ENCODE measurements at places on chromosomes 16 and 17.

DNA sequence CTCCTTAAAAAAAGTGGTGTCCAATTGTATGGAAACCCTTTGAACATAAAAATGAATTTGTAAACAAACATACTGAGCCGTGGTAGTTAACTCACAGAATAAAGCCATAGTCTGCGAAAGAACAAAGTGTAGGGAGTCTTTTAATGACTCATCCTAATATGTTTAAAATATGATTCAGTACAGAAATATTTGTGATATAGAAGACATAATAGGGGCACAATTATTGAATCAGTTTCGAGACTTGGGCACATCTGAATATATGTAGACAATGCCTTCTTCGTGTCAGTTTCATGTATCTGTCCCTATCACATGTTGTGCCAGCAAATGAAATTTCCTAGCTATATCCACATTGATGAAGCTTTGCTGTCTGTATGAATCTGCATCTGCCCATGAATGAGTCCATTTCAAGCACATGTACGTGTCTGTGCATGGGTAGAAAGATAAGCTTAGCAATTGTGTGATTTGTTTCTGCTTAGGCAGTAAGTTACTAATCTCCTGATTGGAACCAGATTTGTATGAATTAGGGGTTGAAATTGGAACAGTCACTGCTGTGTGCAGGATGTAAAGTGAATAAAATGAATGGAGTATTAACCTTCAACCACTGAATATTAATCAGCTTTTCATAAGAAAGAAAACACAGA is 112.5 kb upstream of the SOX9 start:
- DNase-seq, result no peak

- no peak for DNase-seq
Observed at GRCh38 chr17:37576281-37576680, 32.9 kb downstream of the SYNRG start.

- DNase-seq, result peak; percentile 75
Observed at GRCh38 chr17:64780096-64781013, 118.2 kb upstream of the SMURF2 start.

DNA sequence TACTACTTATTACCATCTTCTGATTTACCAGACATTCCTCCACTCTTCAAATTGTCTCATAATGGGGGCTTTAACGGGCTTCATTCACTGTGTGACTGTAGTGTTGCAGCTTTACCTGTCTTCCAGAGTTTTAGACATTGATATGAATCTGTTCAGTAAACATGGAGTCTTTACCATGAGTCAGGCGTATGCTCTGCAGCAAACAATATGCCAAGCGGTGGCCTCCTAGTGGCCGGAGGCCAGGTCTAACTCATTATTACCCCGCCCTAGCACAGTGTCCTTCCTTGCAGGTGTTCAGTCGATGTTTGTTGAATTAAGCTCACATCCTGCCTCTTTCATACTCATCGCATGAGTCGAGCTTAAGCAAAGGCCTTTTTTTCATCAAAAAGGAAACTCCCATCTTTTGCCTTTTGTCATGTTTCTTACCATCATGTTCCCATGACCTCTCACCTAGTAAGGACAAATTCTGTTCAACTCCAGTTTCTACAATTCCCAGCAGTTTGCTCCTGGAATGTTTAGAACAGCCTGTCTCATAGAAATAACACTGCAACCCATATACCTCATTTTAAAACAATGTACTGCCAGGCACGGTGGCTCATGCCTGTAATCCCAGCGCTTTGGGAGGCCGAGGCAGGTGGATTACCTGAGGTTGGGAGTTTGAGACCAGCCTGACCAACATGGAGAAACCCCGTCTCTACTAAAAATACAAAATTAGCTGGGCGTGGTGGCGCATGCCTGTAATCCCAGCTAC is 39.4 kb downstream of the TUBD1 start:
- DNase-seq, result peak; percentile 55

DNA sequence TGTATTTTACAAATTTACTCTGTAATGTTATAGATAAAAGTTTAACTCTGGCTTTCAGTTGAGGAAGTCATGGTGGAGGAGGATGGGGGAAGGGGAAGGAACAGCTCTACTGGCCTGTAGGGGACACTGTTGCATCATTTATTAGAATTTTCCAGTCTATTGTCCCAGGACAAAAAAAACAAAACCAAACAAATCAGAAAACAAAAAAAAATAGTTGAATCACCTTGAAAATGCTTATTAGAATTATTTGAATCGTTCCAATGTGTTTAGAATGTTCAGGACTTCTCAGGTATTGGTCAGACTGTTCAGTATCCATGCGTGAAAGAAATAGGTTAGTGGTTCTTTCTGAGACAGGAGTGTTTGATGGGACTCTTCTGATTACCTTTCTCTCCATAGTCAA is 242.0 kb downstream of the FTO start:
- no peak for DNase-seq

GRCh38 chr17:38719943-38720641 is 10.0 kb upstream of the CISD3 start:
- no peak for DNase-seq

- DNase-seq, result no peak
Observed at GRCh38 chr17:36675250-36675649, 73.9 kb downstream of the MRM1 start.

GRCh38 chr17:63946440-63947363 is 14.6 kb upstream of the CD79B start:
- peak; percentile 42 for DNase-seq

DNA sequence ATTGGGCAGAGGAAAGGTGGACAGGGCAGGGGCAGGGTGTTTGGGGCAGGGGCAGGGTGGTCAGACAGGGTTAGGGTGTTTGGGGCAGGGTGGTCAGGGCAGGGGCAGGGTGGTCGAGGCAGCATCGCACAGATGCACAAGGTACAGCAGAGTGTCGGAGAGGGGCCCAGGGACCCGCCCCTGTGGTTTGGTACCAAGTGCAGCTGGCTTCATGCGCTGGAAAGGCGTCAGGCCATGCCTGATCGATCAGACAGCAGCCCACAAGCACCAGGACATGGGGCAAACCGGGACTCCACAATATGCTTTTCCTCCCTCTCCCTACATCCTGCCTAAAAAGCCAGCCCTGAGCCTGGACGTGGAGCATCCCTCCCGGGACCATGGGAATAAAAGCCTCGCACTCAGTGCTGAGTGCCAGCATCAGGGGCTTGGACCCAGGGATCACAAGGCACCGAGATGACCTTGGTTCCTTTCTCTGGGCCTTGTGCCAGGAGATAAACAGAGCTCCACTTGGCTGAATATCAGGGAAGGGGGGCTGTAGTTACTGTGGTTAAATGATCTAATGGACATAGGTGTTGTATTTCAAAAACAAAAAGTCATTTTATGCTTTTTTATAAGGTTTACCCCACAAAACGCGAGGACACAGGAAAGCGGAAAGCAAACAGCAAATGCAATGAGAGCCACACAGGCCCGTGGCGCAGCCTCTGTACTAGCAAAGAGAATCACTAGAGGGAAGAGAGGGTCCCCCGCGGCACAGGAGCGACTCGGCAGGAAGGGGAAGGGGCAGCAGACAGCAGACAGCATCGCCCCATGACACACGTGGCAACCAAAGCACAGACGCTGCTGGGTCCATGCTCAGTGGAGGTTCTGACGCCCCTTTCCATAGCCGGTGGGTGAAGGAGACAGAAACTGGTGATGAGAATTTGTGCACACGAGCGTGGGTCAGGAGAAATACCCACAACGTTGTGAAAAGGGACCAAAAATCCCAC is 5.3 kb upstream of the HEXD start:
- no peak for DNase-seq

- no peak for DNase-seq
Observed at GRCh38 chr16:28974007-28974436, 556 bp upstream of the SPNS1 start.

- DNase-seq, result no peak
Observed at GRCh38 chr16:64532117-64532516, 589.7 kb downstream of the CDH11 start.

GRCh38 chr17:29571486-29571882 is 3.0 kb downstream of the TP53I13 start:
- no peak for DNase-seq

- no peak for DNase-seq
Observed at GRCh38 chr17:73706428-73706827, 62.2 kb upstream of the SDK2 start.

- no peak for DNase-seq
Observed at GRCh38 chr16:78659668-78660217, 560.3 kb downstream of the WWOX start.

DNA sequence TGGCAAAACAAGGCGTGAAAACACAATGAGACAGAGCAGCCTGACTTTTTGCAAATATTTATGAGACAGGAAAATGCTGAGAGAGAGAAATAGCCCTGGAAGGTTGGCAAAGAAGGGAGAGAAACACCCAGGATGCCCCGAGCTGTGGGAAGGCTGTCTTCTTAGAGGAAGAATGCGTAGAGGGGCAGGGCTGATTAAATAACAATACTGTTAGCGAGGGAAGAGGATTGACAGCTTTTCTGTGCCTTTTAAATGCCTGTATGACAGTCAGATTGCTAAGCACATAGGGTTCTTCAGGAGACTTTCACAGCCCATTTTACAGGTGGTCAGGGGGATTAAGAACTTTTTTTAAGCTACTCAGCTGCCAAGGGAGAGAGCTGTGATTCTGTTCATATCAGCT is 219.2 kb downstream of the SHISA9 start:
- DNase-seq, result no peak

GRCh38 chr16:75206749-75207451 is at the start of gene CTRB2:
Gene CTRB2 (minus strand): TSS chr16:75207161. CDS start chr16:75207141, 20 bp downstream.
- DNase-seq, result no peak

DNA sequence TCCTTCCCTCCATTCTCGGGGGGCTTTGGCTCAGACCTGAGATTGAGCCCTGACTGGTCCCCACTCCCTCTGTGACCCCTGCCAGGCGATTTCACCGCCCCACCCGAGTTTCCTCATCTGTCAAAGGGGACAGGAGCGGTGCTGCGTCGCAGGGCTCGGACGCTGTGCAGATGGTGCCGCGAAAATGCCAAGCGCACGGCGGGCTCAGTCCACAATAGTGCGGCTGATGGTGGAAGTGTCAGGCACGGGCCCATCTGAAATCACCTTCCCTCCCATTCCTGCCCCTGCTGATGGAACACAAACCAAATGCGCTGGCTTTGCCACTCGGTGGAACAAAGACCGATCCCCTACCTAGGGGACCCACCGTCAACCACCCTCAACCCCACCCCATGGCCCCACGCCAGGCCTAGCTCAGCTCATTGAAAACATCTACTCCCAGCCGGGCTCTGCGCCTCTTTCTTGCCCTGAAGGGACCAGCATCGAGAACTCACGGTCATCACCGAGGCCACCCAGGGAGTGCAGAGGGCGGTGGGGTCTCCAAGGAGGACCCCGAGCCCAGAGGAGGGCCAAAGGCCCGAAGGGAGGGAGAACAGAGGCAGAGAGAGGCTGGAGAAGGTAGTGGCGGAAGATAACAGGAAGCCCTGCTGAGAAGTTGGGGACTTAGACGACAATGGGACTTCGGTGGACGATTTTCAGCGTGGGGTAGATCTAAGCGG is 1.4 kb downstream of the CARHSP1 start:
- DNase-seq, result no peak

- DNase-seq, result peak; percentile 71
Observed at GRCh38 chr16:31487720-31488467, 5.0 kb downstream of the SLC5A2 start.

- no peak for DNase-seq
Observed at GRCh38 chr16:67864594-67864993, 8.3 kb upstream of the EDC4 start.

DNA sequence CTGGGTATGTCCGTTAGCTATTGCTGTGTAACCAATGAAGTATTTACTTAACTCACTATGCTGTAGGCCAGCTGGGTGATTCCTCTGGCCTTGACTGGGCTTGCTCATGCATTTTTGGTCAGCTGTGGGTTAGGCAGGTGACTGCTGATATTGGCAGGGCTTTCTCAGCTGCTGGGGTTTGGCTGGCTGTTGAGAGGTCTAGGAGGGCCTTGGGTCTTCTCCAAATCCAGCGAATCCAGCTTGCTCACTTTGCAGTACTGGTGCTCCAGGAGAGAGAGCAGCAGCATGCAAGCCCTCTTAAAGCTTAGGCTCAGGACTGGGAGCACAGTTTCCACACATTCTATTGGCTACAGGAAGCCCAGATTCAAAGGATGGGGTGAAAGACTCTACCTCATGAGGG is 270.1 kb downstream of the PHKB start:
- DNase-seq, result no peak

- no peak for DNase-seq
Observed at GRCh38 chr17:33421933-33422332, 128.8 kb upstream of the ASIC2 start.

DNA sequence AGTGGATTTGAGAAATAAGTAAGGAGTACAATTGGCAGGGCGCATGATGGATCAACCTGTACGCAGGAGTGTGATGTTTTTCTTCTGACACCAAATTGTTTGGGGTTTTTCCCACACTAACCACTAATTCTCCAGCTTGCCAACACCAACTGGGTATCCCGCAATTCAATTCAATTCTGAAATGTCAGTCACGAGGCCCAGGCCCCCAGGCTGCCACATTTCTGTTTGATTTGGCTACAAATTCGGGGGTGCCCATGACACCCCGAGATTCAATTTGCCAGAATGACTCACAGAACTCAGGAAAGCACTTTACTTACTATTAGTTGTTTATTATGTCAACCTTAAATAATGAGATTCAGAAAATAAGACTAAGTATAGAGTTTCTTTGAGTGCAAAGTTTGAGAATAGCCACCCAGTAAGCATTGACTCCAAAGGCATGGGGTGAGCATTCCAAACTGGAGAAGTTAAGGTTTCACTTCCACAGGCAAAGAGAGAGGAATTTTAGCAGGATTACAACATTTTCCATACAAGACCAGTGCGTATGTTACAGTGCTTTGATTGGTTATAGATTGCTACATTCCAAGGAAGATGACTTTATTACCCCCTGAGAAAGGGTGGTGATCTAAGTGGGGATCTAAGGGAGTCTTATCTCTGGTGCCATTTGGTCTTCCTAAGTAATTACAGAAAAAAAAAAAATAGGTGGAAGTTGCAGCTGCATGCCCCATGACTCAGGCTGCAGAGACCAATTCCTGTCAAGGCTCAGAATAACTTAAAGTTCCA is 11.5 kb downstream of the SLC46A1 start:
- no peak for DNase-seq
